AG08395 (cell line): ENCODE measurements at places on chromosomes 16 and 17.

DNA sequence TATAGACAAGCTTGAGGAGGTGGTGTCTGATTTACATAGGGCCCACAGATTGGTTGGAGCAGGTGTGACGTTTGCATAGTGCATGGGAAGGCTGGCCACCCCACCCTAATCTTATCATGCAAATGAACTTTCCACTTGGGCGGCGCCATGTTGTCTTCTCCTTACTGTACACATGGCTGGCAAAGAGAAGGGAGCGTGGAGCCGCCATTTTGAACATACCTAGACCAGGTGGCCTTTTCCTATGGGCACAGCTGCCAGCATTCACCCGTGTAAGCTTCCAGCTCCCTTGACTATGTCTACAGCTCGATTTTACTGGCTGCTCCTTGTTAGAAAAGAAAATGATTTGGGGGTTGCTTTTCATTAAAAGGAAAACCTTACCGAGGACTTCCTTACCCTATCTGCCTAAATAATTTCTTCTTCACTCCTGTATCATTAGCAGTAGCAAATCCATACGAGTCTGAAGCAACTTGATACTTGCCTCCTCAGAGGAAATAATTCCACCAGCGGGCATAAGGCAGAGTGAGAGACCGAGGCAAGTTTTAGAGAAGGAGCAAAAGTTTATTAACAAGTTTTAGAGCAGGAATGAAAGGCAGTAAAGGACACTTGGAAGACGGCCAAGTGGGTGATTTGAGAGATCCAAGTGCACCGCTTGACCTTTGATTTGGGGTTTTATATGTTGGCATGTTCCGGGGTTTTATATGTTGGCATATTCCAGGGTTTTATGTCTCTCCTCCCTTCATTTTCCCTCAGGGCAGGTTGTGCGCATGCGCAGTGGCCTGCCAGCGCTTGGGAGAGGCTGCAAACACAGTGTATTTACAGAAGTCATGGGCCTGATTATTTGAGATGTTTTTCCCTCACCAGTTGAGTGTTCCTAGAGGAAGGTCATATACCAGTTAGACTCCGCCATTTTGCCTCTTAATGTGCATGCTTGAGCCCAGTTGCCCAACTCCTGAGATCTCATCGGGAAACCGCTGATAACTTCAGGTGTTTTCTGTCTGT lies 65.7 kb downstream of the MARF1 start:
- no peak for DNase-seq

GRCh38 chr16:66873685-66874055 lies 6.6 kb upstream of the PDP2 start:
- DNase-seq, result no peak

DNA sequence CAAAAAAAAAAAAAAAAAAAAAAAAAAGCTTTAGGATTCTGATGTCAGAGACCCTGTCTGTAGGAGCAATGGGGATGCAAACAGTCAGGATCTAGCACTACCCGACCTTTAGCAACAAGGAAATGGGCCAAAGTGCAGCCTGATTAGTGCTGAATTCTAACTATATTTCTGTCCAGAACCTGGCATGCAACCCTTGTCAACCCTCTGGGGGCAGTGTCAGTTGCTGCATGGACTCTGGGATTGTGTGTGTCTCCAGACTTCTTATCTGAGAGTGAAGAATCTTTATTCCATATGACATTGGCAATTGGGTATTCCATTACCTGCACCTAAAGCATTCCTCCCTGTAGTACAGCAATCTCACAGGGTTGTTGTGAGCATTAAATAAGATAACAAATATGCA lies 120.3 kb upstream of the CRHR1 start:
- DNase-seq, result no peak

GRCh38 chr17:75006653-75007052 lies 5.8 kb upstream of the MRPL58 start:
- no peak for DNase-seq

DNA sequence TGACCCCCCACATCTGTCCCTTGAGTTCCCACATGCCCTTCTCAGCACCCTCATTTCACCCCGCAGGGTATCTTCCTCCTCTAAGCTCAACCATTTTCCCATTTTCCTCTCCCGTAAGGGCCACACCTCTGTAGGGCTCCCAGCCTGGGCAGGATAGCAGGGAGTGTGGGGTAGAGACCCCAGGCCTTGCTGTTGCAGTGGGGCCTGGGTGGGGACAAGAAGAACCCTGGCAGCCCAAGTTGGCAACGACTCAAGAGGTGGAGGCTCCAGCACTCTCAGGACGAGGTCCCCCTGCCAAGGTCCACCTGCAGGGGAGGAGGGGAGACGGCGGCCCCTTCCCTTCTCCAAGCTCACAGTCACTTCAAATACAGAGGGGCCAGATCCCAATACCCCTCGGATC lies 2.0 kb upstream of the TMEM92 start:
- no peak for DNase-seq

GRCh38 chr17:20315311-20315710 lies 152.0 kb downstream of the LGALS9B start:
- no peak for DNase-seq

DNA sequence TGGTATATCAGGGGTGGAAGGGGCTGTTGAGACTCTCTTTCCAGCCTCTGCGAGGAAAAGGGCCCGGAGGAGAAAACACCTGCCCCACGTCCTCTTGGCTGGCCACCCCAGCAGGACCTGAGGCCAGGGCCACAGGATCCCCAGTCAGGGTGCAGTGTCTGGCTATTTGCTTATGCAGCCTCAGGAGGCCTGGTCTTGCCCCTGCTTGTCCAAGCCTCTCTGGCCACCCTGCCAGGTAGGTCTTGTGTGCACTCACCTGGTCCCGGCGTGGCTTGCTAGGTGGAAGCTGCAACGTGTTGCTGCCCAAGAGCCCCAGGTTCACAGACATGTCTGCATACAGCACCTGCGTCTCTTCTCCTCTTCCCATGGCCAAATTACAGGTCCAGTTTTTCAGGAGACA lies 549 bp downstream of the TMEM238L start:
- no peak for DNase-seq

DNA sequence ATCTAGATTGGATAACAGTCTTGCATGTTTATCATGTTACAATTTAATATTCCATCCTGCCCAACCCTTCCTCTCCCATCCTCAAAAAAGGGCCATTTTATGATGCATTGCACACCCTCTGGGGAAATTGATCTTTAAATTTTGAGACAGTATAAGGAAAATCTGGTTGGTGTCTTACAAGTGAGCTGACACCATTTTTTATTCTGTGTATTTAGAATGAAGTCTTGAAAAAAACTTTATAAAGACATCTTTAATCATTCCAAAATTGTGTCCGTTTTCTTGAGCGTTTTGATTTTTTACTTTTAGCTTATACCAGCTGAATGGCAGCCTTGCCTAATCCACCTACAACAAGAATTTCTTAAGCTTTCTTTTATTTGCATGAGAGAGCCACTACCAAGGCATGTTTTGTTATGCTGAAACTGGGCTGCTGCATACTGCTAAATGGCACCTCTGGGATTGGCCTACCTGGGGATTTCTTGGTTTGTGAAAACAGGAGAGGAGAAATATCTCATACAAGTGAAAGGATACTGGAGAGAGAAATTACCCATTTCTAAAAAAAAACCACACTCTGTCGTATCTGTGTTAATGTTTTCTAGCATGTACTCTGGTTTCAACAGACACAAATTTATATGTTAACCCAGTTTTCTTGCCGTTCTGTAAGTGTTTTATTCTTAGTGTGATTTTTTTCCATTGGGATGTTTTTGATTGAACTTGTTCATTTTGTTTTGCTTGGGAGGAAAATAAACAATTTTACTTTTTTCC lies 52.2 kb downstream of the TUBD1 start:
- no peak for DNase-seq

GRCh38 chr17:45907750-45908395 lies 13.5 kb downstream of the MAPT start:
- DNase-seq, result no peak

GRCh38 chr17:76278952-76279741 lies 14.0 kb downstream of the UBALD2 start:
- DNase-seq, result peak; percentile 93

DNA sequence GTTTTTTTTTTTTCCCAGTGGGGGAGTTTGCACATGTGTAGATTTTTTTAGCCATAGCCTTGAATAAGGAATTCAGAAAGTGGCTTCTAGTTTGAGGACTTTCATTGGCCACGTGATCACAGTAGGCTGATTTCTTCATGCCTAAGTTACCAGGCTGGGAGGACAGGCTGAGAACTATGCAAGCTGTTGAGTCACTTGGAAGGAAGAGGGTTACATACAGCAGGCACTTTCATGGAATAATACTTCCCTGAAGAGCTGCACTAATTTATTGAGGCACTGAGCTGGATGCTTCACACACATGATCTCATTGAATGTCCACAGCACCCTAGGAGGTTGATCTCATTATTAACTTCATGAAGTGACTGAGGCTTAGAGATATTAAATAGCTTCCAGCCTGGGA lies 22.8 kb downstream of the PRKCB start:
- no peak for DNase-seq

GRCh38 chr17:44581868-44582267 lies 24.6 kb downstream of the FZD2 start:
- peak; percentile 21 for DNase-seq

- no peak for DNase-seq
Observed at GRCh38 chr17:63120406-63120805, 154.4 kb downstream of the TANC2 start.

- DNase-seq, result no peak
Observed at GRCh38 chr16:86388976-86389375, 121.4 kb upstream of the FOXF1 start.
